ENCODE measurements at places on chromosomes 4 and X. TPM values are rescaled to one million over a fixed set of nuclear protein-coding genes. Genes with fewer than 3 reads are reported as not detected.

The STAG2 gene
- total RNA-seq = 38.6 TPM

The ADGRL3 gene
- total RNA-seq = 0.05 TPM

The RHOH gene
- total RNA-seq = 0.16 TPM

The GPR119 gene
- total RNA-seq = not detected

The CPZ gene
- 0.21 TPM for total RNA-seq

The SLC2A9 gene
- total RNA-seq = 0.19 TPM

The ENPP6 gene
- not detected for total RNA-seq

The RPS3A gene
- total RNA-seq = 1,578 TPM

The SUPT20HL2 gene
- not detected for total RNA-seq

The CDX4 gene
- not detected for total RNA-seq

The SLIT2 gene
- not detected for total RNA-seq

The TMEM144 gene
- 4.7 TPM for total RNA-seq

The DMP1 gene
- not detected for total RNA-seq

The MAD2L1 gene
- total RNA-seq = 46.7 TPM

The USP17L30 gene
- not detected for total RNA-seq

The CXCR3 gene
- total RNA-seq = 0.16 TPM

The COL25A1 gene
- total RNA-seq = not detected

The MAGEA2 gene
- total RNA-seq = 0.13 TPM

The TLR10 gene
- 0.03 TPM for total RNA-seq

The SLC16A2 gene
- 24.3 TPM for total RNA-seq

The RBMXL3 gene
- total RNA-seq = not detected

The FOXR2 gene
- not detected for total RNA-seq

The CT47B1 gene
- total RNA-seq = 0.07 TPM

Measured in A549 treated with CORT108297 at 1 μM for 4 hours (cell line).